ENCODE measurements at places on chromosomes 11 and 22.

GRCh38 chr11:73335204-73335923 is 27.3 kb downstream of the ARHGEF17 start:
- DNase-seq: no peak

GRCh38 chr11:1840780-1841480 is 2.1 kb downstream of the TNNI2 start:
- no peak for DNase-seq

- no peak for DNase-seq
These were observed 3.6 kb downstream of the MYBPC3 start for GRCh38 chr11:47348859-47349258.

GRCh38 chr11:86625544-86625943 is 46.9 kb downstream of the ME3 start:
- no peak for DNase-seq

DNA sequence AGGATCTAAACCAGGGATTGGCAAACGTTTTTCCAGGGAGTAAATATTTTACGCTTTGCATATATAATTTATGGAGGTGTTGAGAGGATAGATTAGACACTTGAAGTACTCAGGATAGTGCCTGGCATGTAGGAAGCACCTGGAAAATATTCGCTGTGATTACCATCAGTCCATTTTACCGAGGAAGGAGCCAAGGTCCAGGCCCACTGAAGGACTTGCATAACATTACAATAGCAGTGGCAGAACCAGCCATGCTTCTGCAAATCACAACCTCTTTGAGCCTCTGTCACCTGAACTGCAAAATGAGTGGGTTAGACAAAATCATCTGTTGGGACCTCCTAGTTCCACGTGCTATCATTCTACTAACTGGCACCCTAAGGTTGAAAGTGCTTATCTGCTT is 5.4 kb downstream of the FUT4 start:
- DNase-seq: no peak

GRCh38 chr11:93324500-93324899 is 6.0 kb upstream of the DEUP1 start:
- DNase-seq: no peak

GRCh38 chr11:134393638-134394037 is 18.4 kb downstream of the B3GAT1 start:
- no peak for DNase-seq

GRCh38 chr11:105152021-105152512 is 12.5 kb upstream of the CARD18 start:
- DNase-seq: no peak

DNA sequence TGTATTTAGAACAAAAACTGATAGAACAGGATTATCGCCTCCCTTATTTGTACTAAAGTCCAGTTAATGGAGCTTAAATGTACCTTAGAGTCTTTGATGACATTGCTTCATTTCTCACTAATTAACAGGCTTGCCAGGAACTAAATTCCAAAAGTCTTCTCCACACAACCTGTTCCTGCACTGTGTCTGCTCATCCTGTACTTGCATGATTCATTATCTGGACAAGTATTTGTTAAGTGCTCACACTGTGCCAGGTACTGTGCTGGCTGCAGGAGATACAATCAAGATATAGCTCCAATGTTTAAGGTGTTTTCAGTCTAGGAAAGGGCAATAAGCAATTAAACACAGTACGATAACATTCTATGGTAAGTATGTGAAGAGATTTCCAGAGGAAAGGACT is 485.9 kb upstream of the TENM4 start:
- no peak for DNase-seq

DNA sequence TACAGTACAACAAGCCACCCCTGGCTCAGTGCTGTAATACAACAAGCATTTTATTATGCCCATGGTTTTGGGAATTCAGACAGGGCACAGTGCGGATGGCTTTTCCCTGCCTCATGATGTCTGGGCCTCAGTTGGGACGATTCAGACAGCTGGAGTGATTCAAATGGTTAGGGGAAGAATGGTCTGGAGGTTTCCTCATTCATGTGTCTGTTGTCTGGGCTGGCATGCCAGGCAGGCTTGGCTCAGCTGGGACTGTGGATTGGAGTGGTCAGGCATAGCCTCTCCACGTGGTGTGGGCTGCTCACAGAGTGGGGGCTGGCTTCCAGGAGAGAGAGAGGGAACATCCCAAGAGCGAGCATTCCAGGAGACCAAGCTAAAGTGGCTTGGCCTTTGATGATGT is 164.4 kb downstream of the C11orf91 start:
- no peak for DNase-seq

GRCh38 chr11:15805726-15806125 is 550.6 kb downstream of the SOX6 start:
- DNase-seq: no peak

DNA sequence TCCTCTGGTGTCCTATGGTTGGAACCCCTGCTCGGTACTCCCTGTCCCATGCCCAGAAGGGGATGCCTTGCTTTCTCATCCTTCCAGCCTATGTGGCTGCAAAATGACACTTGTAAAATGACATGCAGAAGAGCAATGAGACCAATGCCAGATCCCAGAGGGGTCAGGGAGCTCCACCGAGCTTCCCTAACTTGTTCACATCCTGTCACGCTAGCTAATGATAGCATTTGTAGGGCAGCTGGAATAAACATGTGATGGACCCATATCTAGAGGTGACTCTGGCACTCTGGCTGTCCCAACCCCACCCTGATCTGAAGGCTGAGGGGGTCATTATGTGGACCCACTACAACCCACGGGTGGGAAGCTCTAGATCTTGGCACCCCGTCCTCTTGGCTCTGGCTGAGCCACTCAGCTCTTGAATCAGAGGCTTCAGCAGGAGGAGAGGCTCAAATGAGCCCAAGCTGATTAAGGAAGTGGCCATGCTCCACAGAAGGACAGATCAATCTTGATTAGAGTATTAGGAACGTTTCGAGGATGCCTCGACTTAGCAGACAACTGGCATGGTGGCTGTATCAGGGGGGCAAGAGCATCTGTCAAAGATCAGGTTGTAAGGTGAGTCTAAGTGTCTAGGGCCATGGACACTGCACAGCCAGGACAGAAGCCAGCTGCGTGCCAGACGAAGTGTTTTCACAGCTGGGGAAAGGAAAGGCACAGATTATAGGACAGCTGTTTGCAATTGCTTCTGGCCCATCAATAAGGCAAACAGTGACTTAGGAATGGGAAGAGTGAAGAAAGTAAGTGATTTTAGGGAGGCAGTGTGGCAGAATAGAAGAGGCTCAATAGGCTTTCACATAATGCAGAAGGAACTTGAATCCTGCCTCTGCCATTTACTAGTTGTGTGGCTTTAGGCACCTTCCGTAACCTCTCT is 182.8 kb downstream of the KIRREL3 start:
- DNase-seq: no peak

DNA sequence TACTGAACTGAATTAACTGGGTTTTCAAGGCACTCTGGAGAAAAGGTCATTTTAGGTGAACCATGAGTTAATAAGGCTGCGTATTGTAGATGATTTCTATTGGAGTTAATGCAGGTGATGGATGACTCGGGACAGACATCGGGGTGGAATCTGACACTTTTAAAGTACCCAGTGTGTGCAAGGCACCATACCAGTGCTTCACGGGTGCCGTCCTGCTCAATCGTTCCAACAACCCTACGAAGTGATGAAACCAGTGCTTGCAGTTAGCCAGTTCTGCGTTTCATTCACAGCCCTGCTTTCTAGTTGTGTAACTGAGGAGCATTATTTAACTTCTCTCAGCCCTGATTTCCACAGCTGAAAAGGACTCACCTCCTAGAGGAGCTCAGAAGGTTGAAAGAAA is 216.5 kb downstream of the BARX2 start:
- DNase-seq: no peak

DNA sequence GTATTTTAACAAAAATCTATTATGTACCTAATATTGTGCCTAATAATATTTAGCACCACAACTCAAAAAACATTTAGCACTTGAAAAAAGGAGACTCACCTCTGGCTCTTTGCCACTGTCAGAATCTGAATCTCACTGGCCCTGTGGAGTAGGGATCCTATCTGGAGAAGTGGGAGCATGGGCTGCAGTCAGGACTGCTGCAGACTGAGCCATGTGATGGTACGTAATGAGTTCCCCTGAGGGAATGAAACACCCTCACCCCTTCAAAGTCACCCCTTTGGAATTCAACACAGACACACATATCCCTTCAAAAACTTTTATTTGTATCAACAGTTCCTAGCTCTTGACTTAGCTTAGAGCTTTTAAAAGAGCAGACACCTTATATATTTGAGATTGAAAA is 6.5 kb downstream of the PTPMT1 start:
- no peak for DNase-seq
